ENCODE measurements at places on chromosomes 11 and 22. TPM values are rescaled to one million over a fixed set of nuclear protein-coding genes. Genes with fewer than 3 reads are reported as not detected.

The CRACR2B gene
- 26.5 TPM for total RNA-seq

DNA sequence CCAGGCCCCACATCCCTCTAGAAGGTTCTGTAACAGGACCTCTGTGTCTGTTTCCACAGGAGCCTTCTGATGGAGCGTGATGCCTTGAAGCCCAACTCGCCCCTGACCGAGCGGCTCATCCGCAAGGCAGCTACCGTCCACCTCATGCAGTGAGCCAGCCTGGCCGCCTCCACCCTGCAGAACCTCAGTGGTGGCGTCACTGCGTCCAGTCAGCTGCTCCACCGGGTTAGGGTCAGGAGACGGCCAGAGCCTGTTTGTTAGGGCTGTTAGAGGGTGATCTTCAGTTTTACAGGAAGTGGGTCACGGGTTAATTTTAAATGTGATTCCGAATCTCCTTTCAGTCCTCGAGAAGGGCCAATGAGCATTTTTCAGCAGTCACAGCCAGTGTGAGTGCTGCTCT, 3.9 kb upstream of the GTSE1 start:
- no peak for DNase-seq

GRCh38 chr11:57276169-57276970, 39.3 kb upstream of the APLNR start:
- no peak for DNase-seq

GRCh38 chr11:72190631-72191071, 1.3 kb upstream of the FOLR1 start:
- DNase-seq: peak; percentile 77

DNA sequence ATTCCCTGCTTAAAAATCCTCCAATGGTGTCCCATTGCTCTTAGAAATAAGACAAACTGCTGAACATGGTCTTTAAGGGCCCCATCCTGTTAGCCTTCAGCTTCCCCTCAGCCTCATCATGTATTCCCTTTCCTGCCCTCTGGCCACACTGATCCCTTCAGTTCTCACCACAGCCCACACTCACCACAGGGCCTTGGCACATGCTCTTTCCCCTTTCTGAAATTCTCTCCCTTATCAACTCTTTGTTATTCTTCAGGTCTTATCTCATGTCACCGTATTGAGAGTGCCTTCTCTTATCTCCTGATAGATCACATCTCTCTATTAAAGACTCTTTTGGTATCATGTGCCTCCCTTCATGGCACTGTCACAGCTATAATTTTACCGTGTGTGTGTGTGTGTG, 167.8 kb upstream of the MPPED2 start:
- no peak for DNase-seq

Measured in myocyte (in vitro differentiated cells).